Umbilical cord (tissue), 2 donors: ENCODE measurements at places on chromosomes 4 and X.

GRCh38 chr4:122775987-122776836 is 43.7 kb downstream of the BBS12 start:
- no peak for DNase-seq

DNA sequence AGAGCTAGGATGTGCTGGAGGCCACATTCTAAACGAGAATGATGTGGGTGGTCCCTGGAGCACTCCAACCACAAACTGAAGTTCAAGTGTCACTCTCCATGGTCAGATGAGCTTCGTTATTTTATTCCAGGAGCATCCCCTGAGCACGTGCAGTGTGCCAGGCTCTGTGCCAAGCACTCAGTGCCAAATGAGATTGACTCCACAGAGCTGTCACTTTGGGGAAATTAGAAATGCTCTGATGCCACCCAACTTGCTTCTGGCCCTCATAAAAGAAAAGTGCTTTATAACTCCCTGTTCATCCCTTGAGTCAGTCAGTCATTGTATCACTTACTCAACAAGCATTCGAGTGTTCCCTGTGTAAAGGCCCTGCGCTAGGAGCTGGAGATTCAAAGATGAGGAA is 91.2 kb downstream of the RTL5 start:
- DNase-seq = no peak

DNA sequence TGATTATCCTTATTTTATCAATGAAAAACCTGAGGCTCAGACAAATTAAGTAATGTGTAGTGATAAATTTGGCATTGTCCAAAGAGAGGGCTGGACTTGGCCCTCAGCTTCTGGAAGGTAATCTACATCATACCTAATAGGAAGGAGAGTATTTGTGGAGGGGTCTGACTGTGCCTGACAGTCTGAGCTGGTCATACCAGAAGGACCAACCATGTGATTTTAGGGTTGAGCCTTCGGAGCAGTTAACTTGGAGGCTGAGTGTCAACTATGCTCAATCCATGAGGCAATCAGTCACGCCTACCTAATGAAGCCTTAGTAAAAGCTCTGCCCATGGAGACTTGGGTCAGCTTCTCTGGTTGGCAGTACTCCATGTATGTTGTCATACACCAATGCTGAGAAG is 136.4 kb downstream of the CPE start:
- no peak for DNase-seq

GRCh38 chr4:78095081-78095480 is 38.0 kb downstream of the FRAS1 start:
- no peak for DNase-seq

DNA sequence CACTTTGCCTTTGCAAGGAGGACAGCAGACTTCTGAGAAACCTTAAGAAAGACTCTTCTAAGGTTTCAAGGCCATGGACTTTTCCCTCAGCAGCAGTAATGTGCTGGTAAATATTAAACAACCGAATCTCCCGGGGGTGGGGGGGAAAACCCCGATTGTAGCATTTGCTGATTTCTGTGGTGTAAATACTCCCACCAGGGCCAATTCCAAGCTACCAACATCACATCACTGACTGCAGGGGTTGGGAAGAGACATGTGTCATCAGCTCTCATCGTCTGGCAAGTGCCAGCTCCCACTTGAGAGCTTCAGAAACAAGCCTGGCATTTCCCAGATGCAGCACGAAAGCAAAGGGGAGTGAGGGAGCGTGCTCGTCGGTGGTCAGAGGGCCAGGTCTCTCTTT is 101.2 kb downstream of the BCOR start:
- DNase-seq = no peak

GRCh38 chr4:102420563-102421398 is 75.5 kb upstream of the SLC39A8 start:
- DNase-seq = no peak

GRCh38 chrX:64205441-64205734 is at the start of gene AMER1:
AMER1 (minus strand) TSS chrX:64205708; CDS start chrX:64193286, 12,422 bp downstream.
- no peak for DNase-seq

DNA sequence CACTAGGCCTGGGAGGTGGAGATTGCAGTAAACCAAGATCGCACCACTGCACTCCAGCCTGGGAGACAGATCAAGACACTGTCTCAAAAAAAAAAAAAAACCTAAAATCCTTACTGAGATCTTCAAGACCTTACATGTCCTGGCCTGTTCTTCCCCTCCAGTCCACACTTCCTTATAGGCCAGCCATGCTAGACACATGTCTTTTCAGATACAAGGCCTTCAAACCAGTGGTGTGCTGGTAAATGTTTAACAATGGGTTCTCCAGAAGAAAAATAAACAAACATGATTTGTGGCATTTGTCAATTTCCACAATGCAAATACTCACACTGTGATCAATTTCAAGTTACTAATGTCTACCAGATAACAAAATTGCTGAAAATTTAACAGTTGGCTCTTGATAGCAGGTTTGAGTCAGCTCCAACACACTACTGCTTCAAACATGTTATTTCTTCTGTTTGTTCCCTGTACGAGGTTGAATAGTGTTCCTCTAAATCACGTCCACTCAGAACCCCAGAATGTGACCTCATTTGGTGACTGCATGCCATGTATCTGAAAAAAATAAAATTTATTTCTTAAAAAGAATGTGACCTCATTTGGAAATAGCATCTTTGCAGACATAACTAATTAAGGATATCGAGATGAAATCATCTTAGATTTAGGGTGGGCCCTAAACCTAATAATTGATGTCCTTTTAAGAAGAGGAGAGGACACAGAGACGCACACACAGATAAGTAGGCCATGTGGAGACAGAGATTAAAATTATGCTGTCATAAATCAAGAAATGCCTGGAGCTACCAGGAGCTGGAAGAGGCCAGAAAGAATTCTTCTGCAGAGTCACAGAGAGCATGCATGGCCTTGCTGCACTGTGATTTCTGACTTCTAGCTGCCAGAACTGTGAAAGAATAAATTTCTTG is 144.4 kb downstream of the ZNF674 start:
- no peak for DNase-seq

DNA sequence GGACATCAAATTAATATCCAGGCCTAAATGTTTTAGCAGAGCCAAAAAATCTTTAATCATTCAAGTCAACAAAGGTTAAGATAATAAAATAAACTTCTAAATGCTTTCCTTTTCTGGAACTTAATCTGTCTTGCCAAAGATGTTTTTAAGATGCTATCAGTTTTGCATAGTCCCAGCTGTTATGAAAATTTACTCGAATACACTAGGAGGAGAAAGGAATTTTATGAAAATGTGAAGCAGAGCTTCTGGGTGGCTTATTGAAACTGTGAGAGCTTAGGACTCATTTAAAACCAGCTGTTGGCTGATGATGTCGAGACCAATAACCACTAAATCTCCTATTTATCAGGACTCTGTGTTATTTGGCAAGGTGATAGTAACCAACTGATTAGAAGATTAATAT is 202.2 kb upstream of the ETNPPL start:
- DNase-seq = peak; percentile 59

DNA sequence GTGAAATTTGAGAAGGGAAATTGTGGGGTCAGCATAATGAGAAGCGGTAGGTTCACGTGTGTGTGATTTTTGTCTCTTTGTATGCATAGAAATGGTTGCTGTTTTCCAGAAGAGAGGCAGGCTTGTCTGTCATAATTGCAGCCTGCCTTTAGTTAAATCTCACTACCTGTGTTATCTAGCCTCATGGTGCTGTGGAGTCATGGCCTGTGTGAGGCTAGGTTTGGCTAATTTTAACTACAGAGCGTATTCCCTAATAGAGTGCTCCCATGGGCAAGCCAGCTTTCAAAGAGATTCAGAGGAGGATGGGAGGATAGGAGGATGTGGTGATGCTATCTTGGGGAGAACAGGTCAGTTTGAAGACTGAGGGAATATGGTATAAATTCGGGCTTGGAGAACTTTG is 23.6 kb downstream of the UPRT start:
- DNase-seq = no peak

- peak; percentile 96 for DNase-seq
Measured at GRCh38 chr4:61555789-61556188, 355.7 kb downstream of the ADGRL3 start.

DNA sequence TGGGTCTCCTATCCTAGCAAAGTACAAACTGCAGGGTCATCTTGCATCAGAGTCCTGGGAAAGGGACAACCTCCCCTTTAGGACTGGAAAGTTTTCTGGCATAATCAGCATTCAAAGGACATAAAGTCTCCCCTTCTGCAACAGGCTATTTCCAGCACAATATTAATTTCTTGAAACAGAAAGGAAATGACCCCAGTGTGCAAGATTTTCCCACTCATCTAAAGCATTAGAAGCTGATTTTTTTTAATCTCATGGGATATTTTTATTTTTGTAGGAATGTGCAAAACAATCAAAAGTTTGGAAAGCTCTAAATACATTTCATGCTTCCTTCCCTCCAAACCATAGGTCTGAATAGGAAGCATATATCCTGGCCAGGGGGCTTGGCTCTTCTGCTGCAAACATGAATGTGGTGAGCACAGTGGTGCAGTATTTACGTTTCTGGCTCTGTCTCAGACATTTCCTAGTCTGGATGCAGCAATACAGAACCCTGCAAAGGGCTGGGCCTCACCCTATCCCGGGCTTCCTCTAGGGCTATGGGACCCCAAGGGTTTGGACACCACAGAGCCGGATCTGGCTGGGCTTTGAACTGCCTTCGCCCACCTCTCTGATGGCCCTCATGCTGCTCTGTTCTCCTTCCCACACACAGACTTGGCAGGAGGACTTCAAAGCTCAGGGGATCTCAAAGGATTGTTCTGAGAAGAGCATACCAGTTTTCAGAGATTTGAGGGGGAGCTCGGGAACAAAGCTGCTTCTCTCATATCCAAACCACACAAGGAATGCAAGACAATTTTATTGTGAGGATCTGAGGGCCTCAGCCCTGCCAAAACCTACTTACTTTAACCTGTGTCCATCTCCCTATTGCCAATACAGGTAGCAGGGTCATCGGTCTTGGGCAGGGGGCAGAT is 64.9 kb downstream of the POLR2B start:
- DNase-seq = peak; percentile 87

- DNase-seq = no peak
Measured at GRCh38 chr4:89482251-89482650, 174.7 kb upstream of the GPRIN3 start.

GRCh38 chr4:113434247-113434587 is 327.3 kb downstream of the CAMK2D start:
- DNase-seq = no peak

GRCh38 chrX:69124108-69124507 is 41.1 kb downstream of the PJA1 start:
- DNase-seq = no peak

GRCh38 chr4:8163436-8164193 is 5.0 kb upstream of the ABLIM2 start:
- no peak for DNase-seq

GRCh38 chr4:39498727-39499020 is 28.6 kb downstream of the UGDH start:
- DNase-seq = no peak

- DNase-seq = no peak
Measured at GRCh38 chrX:14964500-14964899, 91.3 kb downstream of the MOSPD2 start.

GRCh38 chrX:17405225-17405969 is 30.4 kb downstream of the NHS start:
- DNase-seq = no peak

GRCh38 chr4:2943364-2944090 is 19.7 kb downstream of the NOP14 start:
- no peak for DNase-seq

DNA sequence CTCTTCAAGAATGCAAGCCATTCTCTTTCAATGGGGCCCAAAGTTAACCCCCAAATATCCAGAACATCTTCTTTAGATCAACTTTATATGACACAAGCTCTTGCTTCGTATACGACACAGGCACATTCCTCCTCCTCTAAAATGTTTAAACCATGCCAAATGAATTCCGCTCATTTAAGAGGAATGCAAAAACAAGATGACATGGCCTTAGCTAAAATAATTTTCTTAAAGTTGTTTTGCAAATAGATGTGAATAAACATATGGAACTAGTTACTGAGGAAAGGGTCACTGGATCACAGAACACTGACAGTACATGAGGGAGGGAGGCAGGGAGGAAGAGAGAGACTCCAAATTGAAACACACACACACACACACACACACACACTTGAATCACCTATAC is 97.4 kb downstream of the RASL11B start:
- no peak for DNase-seq

DNA sequence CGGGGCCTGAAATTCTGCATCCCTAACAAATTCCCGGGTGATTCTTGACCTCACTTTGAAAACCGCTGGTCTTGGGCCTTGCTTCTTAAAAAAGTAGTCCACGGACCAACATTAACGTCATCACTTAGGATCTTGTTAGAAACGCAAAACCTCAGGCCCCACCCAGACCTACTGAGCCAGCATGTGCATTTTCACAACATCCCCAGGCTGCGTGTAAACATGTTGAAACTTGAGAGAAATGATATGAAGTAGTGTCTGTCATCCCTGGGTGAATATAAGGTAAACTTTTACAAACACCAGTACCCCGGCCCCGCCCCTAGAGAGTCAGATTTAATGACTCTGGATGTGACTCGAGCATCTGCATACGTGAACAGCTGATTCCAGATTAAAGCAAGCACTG is 33.7 kb downstream of the SORBS2 start:
- peak; percentile 60 for DNase-seq

DNA sequence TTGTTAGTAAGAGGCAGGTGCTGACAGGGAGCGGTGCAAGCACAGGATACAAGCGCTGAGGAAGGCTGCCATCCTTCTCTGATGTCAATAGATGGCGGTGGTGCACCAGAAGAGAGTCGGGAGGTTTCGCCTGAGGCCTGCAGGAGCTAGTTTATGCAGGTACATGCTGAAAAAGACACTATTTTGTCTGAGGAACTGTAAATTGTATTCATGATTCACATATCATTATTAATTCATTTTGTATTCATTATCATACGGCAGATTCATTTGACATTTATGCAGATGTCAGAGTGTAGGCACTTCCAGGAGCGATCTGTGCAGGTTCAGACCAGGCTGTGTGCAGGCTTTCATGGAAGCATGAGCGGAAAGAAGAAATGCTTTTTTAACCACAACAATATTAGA is 824.0 kb downstream of the STIM2 start:
- DNase-seq = peak; percentile 88

DNA sequence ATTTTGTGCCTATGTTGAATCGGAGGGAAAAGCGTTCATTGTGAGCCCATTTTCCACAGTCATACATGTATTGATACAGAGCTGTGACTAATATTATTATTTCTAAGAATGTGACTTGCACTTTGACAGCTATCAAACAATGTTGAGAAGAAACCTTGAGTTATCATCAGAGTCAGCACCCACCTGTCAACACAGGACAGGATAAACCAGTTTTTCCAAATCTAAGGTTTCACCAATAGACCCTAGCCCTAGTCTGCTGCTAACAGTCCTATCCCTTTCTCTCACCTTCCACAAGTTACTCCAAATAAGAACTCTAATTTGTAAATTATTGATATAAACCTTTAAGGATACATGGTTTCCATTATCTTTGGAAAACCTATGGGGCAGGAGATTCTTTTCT is 47.7 kb upstream of the DHX15 start:
- DNase-seq = no peak

- no peak for DNase-seq
Measured at GRCh38 chr4:42488114-42488513, 90.8 kb downstream of the SHISA3 start.

- DNase-seq = no peak
Measured at GRCh38 chr4:88080626-88081025, 73.2 kb downstream of the PKD2 start.

GRCh38 chrX:108737754-108738153 is 1.4 kb upstream of the IRS4 start:
- no peak for DNase-seq

- no peak for DNase-seq
Measured at GRCh38 chrX:49842621-49843020, 13.5 kb downstream of the PAGE4 start.

- DNase-seq = no peak
Measured at GRCh38 chr4:8188085-8188484, 11.0 kb upstream of the SH3TC1 start.

- peak; percentile 51 for DNase-seq
Measured at GRCh38 chr4:31803526-31804195, 1083.5 kb downstream of the PCDH7 start.
